ENCODE measurements at places on chromosomes 12 and 14.

GRCh38 chr12:1790444-1790843 lies 29.9 kb upstream of the LRTM2 start:
- no peak for DNase-seq

- no peak for DNase-seq
Observed at GRCh38 chr12:72511906-72512305, 239.7 kb downstream of the TRHDE start.

- DNase-seq = peak; percentile 67
Observed at GRCh38 chr14:106844608-106845285, 1318.4 kb downstream of the TMEM121 start.

DNA sequence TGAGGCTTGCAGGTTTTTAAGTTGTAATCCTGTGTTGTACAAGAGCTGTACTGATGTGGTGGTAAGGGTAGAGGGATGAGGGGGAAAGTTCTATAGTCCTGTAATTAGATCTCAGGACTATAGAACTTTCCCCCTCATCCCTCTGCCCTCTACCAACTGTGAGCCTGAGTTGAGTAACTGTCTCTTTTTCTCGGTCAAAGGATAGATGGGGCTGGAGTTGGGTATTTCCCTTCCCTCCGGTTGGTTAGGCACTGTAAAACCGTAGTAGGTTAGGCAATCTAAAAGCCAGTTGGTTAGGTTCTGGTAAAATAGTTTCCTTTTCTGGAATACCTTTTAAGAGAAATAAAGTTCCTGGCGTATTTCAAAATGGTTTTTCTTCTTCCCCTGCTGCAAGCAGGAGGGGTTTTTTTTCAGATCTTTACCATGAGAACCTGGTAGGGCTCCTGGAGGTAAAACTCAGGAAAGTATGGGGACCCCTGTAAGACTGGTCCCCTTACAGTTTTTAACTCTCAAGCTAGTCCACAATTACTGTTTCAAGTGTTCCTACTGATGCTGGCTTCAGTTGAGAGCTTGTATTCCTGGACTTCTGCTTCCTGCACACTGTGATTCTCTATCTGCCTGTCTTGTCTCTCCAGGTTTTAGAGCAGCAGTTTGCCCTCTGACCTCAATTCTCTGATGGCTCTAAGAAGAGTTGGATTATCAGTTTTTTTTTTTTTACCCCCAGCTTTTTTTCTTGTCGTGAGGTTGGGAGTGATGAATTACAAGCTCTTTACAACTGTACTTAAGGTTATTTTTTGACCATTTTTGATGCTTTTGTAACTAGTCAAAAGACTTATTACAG lies 58.7 kb downstream of the FUT8 start:
- no peak for DNase-seq

DNA sequence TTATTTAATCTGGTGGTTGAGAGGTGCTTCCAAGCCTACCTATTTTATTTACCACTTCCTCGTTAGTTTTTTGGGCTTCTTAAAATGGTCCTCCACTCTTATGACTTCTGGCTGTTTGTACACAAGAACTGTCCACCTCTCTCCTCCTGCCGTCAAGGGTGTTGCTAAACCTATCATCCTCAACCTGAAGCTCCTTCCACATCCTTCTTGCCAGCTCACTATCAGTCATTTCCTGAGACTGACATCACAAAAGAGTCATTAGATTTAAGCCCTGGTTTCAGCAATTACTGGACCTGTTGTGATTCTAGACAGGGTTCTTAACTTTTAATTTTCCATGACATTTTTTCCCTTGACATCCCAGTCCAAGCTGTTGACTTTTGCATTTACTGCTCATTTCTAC lies 91.9 kb downstream of the BICD1 start:
- peak; percentile 16 for DNase-seq

DNA sequence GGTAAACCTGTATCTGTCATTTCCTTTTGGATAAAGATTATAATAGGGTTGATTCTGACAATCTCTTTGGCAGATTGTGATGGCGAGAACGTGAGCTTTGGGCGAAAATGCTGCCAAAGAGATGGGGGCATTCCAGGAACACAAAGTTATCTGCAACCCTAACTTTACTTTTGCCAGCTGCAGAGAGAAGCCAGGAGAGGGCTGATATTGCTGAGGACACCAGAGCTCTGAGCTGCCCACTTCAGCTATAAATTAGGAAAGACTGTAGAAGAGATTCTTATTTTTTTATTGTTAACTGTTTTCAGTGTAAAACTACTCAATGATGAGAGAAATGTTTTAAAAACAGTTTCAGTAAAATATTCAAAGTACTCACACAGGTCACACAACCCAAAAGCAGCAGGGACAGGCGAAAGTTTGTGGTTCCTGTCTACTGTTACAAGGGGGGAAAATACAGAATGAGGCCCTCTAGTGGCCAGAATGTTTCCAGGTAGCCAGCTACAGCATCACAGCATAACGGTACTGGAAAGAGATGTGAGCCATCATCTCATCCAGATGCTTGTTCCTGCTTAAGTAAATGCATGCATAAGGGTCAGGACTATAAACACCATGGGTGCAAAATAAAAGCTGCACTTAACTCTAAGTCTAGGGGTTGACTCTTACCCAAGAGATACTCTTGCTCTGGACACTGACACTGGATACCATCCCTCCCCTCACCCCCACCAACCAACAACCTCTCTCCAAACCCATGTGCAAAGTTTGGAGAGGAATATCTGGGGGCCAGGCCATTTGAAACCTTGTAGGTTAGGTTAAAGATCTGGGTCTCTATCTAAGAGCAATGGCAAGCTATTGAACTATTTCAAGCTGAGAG lies 498.4 kb downstream of the RMST start:
- peak; percentile 25 for DNase-seq

DNA sequence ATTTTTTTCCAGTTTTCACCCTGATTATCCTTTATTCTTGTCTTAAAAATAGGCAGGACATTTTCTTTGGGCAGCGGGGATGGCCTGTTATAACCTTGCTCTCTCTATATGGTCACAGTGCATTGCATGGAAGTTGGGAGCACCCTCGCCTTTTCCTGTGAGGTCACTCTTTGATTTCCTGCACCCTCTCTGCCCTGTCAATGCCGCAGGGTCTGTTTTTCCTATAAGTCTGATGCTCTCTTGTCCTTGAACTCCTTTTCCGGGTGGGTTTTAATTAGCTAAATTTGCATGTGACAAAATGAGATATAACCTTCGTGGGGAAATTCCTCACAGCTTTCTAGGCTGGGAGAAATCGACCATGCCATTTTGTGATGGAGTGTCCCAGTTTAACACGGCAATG lies 194.3 kb downstream of the CACNA1C start:
- no peak for DNase-seq

DNA sequence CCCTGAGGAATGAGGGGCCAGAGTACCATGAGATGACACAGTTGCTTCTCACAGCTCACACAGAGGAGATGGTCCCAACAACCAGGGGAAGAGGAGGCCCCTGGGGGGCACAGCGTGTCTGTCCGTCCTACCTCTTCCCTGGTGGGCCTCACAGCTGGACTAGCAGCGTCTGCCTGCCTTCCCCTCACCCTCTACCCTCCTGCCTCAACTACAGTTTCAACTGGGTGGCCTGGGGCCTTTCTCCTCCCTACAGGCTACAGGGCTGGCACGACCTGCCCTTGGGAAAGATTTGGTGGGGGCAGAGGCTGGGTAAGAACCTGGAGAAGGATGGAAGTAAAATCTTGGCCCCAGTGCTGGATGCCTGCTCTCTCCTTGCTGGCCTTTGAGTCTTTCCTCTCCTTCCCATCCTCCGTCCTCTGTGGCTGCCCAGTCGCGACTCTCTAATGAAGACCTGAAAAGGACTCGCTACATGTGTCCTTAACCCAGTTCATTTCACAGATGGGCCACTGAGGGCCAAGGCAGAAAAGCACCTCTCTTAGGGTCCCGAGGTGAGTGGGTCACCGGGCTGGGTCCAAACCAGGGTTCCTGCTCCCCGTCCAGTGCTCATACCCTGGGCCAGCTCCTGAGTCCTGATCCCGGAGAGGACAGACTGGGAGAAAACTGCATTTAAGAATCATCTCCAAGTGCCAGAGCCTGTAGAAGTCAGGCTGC lies 232.5 kb downstream of the BCL11B start:
- DNase-seq = no peak

DNA sequence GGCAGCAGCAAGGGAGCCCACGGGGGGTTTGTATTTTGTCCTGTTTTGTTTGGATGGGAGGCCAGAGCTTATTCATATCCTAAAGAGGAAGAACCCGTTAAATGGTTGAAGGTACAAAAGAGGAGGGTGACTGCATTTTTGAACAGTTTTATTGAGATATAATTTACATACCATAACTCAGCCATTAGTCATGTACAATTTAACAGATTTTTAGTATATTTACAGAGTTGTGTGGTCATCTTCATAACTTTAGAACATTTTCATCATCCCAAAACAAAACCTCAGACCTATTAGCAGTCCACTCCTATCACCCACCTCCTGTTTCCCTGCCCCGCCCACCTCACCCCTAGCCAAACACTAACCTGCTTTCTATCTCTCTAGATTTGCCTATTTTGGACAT lies 12.6 kb downstream of the NRDE2 start:
- DNase-seq = no peak

- no peak for DNase-seq
Observed at GRCh38 chr14:36012621-36013020, 163.9 kb downstream of the PTCSC3 start.

DNA sequence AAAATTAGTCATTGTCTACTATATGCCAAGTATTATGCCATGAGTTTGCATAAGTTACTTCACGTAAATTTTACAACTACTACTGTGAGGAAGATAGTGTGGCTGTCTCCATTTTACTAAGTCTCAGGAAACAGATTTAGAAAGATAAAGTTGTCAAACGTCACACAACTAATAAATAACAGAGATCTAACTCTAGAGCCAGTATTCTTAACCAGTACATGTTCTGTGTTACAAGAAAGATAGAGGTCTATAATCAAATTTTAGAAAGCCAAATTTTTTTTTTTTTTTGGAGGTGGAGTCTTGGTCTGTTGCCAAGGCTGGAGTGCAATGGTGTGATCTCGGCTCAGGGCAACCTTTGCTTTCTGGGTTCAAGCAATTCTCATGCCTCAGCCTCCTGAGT lies 14.2 kb downstream of the CLEC4C start:
- no peak for DNase-seq

DNA sequence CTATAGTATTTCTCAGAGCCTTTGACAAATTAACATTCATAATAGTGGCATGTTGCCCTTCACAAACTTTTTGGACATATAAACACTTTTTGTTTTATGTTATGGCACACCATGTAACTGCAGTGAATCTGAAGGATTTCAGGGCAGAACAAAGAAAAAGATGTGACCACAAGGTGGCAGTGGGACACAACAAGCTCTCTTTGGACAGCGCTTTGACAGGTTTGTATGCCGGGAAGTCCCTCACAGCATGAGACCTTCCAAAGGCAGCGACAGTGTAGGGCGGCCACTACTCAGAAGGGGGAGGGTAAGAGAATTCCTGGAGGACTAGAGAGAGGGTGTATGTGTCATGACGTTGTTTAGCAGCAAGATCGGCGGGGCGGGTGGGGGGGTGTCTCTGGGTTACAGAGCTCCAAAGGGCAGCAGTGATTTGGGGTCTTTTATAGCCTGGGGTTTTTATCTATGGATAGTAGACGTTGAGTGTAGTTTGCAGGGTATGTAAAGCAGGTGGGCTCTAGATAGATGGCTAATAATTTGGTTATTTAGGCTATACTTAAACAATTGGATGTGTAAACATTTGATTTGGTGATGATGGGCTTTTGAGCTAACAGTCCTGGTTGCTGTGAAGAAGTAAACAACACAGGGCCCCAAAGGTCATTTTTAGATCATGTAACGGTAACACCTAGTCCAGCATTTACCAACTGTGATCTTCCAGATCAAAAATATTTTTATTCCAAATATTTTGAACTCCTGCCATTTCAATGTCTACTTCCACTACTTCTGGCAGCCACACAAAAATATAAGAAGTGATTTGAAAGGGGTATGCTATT lies 22.9 kb downstream of the ETFBKMT start:
- DNase-seq = peak; percentile 75

DNA sequence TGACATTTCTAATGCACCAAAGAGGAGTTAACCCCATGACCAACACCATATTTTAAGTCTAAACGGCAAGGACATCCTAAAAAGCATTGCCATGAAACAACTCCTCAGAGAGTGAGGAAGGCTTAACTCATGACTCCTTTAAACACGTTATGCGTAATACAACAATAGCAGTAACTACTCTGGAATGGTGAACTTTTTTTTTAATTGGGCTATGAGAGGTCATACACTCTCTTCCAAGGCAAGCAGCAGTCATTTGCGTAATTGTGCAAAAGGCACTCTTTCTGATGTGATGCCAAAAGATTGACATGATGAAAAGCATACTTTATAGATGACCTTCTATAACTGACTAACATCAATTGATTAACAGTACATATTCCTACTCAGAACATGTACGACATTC lies 39.4 kb downstream of the RHOJ start:
- DNase-seq = no peak

DNA sequence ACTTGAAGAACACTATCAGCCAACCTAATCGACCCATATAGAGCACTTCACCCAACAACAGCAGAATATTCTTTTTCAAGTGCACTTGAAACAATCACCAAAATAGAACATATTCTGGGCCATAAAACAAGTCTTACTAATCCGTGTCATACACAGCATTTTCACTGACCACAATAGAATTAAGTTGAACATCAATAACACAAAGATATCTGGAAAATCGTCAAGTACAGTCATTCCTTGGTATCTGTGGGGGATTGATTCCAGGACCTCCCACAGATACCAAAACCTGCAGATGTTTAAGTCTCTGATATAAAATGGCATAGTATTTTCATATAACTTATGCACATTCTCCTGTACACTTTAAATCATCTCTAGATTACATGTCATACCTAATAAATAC lies 295.7 kb downstream of the BCL11B start:
- DNase-seq = no peak

DNA sequence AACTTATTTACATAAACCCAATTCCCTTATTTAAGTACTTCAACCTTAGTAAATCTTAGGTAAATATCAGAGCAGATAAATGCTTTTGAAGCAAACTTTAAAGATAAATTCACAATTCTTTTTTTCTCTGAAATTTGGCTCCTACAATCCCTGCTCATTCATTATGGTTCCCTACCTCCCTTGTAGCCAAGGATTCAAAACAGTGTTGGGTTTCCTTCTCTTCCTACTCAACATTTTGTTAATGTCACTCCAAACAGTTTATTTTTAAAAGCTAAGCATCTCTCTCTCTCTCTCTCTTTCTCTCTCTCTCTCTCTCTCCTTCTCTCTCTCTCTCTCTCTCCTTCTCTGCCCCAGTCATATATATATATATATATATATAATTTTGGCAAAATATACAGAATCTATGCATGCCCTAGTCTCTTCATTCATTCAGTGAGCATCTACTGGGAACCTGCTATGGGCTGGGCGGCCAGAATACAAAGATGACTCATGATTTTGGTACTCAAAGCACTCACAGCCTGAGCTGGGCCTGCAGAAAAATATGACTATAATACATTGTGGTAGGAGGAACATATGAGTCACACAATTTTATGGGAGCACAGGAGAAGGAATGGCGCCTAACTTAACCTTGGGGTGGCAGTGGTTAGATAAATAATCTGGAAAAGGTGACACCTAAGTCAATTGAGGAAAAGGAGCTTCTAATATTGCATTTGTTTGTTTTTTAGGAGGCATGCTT lies 123.7 kb upstream of the DHRS4 start:
- DNase-seq = peak; percentile 81

Measured in NCI-H460 (cell line).